Stimulated activated CD4-positive, alpha-beta T cell treated with anti-CD3 and anti-CD28 coated beads, Interleukin-4, amount 100 ng/mL, for 48 hours (primary cell): ENCODE measurements at places on chromosomes 7 and 10.

GRCh38 chr10:35328404-35329037 is 7.8 kb upstream of the CCNY start:
- DNase-seq, result no peak

GRCh38 chr10:126387041-126387921 is 996 bp downstream of the ADAM12 start:
- peak; percentile 38 for DNase-seq

DNA sequence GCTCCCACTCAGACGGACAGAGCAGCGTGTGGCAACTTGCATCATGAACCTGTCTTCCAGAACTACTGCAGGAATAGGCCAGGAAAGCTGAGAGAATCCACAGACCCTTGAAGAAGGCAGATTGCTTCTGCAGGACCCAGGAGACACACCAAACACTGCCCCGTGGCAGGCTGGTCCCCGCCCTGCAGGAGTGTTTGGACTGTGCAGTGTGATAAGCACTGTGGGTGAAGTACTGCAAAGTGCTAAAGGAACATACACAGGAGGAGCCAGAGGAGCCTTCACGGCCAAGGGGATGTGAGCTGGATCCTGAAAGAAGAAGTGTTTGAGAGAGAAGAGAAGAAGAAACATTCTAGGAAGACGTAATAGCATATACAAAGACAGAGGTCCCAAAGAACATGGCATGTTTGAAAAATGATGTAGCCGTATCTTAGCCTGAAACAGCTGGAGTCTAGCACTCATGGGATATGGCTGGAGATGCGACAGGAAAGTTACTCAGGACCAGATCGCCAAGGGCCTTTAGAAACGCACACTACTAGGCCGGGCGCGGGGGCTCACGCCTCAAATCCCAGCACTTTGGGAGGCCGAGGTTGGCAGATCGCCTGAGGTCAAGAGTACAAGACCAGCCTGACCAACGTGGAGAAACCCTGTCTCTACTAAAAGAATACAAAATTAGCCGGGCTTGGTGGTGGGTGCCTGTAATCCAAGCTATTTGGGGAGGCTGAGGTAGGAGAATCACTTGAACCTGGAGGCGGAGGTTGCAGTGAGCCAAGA is 96.9 kb upstream of the RHEB start:
- DNase-seq, result no peak

- DNase-seq, result no peak
These were observed 143.7 kb upstream of the LRRTM3 start for GRCh38 chr10:66782144-66782543.

- DNase-seq, result no peak
These were observed 104.2 kb downstream of the PRTFDC1 start for GRCh38 chr10:24848195-24848594.
